ENCODE measurements at places on chromosomes 1 and 21.

DNA sequence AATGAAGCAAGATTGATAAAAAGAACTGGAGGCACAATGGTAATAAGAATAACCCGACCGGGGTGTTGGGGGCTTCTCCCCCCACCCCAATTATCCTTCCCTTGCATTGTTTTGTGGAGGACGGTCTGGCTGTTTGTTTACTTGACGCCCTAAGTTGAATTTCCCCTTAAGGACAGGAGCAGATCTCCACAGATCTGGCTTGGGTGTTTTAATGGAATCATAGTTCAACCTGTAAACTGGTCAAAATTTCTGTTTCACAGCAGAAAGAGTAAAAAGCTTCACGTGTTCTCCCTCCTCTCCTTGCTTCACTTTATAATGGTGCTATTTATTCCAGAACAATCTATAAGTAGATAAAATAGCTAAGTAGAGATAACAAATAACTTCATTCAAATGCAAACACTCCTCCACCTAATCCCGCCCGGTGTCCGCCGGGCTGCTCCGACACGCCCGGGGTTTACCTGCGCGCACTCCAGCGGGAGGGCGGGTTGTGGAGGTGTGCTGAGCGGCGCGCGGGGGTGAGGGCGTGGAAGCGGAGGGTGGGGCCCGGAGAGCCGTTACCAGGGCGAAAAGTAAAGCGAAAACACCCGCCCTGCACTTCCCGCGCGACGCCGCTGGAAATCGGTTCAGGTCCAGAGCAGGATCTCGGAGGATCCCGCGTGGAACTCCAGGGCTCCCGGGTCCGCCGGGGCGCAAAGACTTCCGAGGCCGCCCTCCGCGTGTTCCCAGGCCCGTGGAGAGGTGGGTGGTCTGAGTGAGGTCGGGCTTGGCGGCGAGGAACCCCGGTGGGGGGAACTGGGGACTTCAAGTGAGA is 2.0 kb upstream of the ATF3 start:
- peak; percentile 28 for DNase-seq

DNA sequence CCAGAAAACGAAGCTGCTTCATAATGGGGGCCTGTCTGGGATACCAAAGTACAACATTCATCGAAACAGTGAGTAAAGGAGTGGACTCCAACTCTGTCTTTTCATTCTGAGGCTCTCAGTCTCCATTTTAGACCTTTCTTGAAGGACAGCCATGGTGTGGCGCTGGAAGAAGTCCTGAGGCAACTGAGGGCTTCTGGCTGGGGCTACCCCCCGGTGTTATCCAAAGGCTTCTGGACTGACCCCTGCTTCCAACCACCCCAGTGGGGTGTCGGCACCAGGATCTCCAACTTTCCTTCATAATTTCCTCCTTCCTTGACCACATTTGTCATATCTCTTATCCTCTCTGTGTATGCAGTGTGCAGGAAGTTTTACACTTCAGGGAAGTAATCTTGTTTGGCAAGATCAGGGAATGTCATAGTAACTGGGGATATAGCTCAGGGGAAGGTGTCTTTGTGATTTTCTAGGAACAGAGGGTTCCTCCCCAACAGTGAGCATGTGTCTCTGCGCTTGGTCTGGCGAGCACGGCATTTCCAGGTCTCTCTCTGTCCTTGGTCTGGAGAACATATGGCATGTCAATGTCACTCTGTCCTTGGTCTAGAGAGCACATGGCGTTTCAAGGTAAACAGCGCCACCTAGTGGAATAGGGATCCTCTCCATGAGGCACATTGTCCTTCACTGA is 19.4 kb upstream of the BSDC1 start:
- DNase-seq = peak; percentile 32

GRCh38 chr1:28577052-28577678 is 14.9 kb upstream of the RAB42 start:
- no peak for DNase-seq

DNA sequence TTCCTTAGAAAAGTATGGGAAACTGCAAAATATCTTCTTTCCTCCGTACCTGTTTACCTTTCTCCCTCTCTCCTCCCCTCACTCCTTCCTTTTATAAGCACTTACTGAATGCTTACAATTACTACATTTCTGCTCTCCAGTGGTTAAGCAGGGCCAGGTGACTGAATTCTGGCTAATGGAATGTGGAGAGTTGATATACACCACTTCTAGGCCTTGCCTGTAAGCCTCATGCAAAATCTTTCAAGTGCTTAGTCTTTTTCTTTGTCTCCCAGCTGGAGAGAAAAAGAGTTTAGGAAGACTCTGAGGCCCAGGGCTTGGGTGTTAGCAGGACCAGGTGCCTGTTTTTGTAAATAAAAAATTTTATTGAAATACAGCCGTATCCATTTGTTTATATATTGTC is 77.7 kb upstream of the CACNA1E start:
- no peak for DNase-seq

- no peak for DNase-seq
Measured at GRCh38 chr1:7614576-7615074, 156.5 kb upstream of the VAMP3 start.

GRCh38 chr1:91583326-91583755 is 82.7 kb downstream of the CDC7 start:
- no peak for DNase-seq

GRCh38 chr1:76473591-76473990 is 393.7 kb upstream of the ST6GALNAC5 start:
- DNase-seq = no peak

DNA sequence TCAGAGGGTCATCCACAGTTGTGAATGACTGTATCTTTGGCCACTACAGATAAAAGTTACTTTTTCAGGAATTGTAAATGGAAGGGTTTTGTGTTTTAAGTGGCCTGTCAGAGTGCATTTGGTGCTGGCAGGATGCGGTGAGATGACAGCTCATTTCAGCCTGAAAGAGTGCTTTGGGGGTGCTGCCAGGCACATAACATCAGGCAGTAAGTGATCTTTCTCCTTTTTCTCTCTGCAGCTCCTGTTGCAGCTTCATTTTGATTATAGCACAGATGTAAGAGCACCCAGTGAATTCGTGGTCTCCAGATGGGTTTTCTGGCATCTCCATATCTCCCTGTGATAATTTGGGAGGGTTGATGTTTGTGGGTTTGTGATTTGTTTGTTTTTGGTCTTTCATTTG is 14.8 kb upstream of the FAM163A start:
- no peak for DNase-seq

- DNase-seq = no peak
Measured at GRCh38 chr21:45460011-45460565, 55.1 kb downstream of the COL18A1 start.

GRCh38 chr1:218553197-218553596 is 208.1 kb downstream of the TGFB2 start:
- no peak for DNase-seq

- DNase-seq = no peak
Measured at GRCh38 chr1:84385347-84385746, 12.9 kb upstream of the DNASE2B start.

DNA sequence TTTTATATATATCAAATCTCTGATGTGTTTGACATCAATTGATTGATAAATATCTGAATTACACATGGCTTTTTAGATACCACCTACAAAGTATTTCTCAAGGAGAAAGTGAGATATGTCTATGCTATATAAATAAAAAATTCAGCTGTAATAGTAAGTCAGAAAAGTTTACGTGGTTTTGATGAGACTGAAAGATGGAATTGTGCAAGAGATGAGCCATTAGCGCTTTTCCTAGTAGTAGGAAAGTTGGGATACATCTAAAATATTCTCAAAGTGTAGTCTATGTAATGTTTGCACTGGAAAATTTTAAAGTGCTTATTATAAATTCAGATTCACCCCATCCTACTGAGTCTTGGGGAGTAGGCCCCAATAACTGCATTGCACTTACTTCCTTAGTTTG is 49.1 kb downstream of the SGIP1 start:
- DNase-seq = no peak

DNA sequence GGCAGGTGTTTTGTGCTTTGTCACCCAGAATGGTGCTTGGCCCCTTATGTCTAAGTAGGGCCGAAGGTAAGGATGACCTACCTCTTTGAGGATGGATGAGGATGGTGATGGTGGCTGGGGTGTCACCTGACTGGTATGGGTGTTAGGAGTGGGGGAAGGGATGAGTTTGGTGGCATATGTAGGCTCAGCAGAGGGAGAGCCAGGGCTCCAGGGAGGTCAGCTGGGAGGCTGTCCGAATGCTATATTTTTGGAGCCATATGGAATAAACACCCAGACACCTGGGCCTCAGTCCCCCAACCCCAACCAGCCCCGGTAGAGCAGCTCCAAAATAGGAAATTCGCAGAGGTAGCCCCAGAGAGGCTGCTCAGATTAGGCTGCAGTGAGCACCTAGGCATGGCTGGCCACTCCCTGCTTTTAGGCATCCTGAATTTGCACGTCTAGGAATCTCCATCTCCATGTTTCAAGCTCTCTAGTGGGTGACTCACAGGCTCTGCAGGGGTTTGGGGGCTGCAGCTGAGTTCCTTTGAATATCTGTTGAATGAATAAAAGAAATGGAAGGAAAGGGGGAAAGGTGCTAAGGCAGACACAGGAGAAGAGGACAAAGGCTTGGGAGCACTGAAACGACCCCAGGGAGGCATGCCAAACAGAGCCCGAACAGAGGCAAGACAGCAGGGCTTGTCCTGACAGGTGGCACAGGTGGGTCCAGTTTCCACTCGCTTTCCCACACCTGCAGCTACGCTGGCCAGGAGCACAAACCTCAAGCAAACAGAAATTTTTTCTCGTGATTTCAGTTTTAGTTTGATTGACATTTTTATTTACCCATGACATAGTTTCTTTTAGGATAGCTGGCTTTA is 135.3 kb upstream of the EDN2 start:
- DNase-seq = no peak

DNA sequence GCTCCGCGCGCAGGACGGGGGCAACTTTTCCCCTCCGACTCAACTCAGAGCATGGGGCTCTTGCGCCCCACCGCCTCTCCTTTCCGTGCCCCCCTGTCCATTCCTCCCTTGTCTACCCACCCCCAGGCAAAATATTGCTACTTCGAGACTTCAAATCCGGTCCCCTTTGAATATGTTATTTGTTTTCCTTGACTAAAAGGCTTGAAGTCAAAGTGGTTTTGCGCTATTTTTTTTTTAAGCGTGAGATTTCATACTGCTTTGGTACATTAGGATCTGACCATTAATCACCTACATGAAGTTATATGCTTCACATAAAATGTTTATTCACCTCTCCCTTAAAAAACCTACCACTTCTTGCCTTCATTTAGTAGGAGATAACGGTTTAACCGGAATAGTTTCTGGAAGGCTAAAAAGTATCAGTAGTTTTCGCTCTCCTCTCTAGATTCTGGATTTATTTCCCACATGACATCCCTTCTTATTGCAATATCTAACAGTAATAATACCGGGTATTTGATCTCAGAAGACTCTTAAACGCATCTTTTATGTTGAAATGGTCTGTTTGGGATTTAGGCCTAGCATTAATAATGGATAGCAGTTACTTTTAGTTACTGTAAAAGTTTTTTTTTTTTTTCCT is 1.6 kb downstream of the NFIA start:
- DNase-seq = no peak

DNA sequence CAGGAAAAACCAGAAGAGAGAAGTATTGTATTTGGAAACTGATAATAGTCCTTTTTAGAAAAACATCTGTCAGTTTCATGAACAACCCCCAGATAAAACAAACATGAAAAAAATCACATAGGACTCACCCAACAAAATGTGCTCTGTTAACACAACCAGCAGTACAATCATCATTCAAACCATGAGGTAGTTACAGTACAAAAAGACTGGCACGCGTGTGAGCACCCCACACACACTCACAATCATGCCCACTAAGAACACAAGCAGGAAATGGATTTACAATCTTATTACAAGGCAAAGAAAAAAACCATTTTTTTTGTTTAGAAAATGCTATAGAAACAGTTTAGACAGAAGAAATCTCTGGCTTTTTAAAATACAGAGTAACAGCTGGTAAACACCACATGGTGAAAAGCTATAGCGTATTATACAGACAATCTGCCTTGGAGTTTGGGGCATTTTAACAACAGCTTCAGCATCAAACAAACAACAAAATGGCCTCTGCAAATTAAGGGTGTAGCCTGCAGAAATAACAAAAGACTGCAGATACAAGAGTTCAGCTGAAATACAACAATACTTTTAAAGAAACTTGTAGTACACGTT is 180.0 kb downstream of the CDC7 start:
- DNase-seq = no peak

DNA sequence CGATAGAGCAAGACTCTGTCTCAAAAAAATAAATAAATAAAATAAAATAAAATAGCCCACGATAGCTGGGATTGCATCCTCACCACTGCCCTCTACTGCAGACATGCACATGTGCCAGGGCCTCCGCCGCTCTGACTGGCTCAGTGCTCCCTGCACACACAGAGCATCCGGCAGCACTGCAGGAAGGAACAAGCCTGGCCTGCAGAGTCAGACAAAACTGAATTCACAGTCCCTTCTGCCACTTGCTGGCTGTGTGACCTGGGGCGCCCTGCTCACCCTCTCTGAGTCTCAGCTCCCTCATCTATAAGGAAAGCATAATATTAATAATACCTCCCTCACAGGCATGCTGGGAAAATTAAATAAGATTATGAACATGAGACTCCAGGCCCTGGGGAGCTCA is 35.4 kb downstream of the CSMD2 start:
- DNase-seq = no peak

DNA sequence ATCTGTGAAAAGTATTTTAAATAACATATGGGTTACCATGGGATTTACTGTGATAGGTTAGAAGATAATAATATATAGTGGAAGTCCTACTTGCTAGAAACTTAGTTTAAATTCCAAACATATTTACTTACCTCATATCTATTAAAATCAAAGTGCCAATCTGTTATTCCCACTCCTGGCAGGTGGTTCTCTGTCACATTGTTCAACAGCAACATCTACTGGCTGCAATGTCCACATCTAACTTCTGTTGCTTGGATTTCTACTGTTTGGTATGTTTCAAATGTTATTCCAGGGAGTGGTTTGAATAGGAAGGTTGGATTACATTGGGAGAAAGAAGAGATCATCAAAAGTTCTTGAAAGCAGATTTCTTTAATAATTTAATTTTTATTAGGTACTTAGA is 122.5 kb upstream of the NCAM2 start:
- no peak for DNase-seq

DNA sequence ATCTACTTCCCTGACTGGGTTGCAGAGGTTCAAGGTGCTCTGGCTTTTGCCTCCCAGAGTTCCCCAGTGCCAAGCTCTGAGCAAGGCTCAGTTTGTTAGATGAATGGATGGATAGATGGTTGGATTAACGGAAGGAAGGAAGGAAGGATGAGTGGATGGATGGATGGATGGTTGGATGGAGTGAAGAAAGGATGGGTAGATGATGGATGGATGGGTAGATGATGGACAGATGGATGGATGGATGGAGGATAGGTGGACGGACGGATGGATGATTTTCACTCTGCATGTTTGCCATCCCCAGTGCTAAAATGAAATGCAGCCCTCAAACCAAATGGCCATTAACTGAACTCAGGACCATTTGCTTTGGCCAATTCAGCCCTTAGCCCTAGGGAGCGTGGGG is 27.4 kb upstream of the TENT5C start:
- no peak for DNase-seq

Measured in stimulated activated CD8-positive, alpha-beta memory T cell treated with anti-CD3 and anti-CD28 coated beads, Interleukin-7, amount 100 ng/mL, for 1 hour (primary cell).